MV-4-11 (cell line): ENCODE measurements at places on chromosomes 3 and 15.

- DNase-seq: no peak
Observed at GRCh38 chr15:77416954-77417353, 3.0 kb downstream of the PEAK1 start.

DNA sequence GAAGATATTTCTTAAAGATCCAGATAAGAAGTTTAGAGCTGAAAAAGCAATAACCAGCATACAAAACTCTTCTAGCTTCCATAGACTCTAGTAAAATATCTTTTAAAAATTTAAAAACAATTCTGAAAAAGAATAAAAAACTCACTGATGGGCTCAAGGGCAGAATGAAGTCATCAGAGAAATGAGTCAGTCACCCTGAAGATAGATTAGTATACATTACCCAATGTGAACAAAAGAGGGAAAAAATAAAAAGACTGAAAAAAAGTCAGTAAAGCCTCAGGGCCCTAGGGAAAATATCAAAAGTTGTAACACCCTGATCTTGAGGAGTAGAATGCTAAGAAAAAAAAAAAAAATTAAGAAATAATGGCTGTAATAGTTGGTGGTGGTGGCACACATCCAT, 11.4 kb downstream of the DET1 start:
- DNase-seq: no peak

DNA sequence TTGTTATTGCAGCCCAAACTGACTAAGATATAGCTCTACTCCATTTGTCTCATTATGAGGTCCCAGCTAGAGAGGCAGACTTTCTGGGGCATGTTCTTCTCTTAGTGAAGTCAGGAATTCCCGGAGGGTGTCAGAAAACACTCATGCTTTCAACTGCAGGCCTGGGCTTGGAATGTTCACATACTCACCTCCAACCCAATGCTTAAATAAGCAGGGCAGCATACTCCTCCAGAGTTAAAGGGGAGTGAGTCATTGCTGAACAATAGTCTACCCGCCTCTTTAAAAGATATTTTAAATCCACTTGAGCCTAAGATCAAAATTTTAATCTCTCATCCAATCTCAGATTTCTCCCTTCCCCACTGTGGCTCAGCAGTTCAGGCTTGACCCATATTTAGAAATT, 167.8 kb upstream of the DPH6 start:
- no peak for DNase-seq

- no peak for DNase-seq
Observed at GRCh38 chr15:91973481-91973880, 120.0 kb downstream of the SLCO3A1 start.

- no peak for DNase-seq
Observed at GRCh38 chr3:165903885-165904630, 66.8 kb upstream of the BCHE start.

GRCh38 chr3:60086811-60087210, 1037.0 kb upstream of the CFAP20DC start:
- DNase-seq: peak; percentile 83

DNA sequence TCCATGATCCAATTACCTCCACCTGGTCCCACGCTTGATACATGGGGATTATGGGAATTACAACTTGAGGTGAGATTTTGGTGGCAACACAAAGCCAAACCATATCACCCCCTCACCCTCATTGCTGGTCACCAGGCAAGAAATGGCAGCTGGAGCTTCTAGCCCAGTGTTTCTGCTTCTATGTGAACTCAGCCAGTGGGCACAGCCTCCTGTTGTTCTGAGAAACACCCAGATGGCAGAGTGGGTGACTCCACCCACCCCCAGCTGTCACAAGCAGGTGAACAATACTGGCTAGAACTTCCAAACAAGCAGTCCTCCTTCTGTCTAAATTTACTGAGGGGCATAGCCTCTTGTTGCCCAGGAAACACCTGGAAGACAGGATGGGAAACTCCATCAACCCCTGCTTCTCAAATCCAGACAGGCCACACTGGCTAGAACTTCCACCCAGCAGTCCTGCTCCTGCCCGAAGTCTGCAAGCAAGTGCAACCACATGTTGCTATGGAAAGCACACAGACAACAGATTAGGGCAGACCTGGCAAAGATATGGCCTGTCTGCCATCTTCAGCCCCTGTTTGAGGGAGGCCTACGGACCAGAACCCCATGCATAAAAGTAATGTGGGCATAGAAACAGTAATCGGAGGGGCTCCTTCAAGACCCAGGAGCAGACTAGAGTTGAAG, 114.1 kb downstream of the DTWD1 start:
- DNase-seq: no peak

DNA sequence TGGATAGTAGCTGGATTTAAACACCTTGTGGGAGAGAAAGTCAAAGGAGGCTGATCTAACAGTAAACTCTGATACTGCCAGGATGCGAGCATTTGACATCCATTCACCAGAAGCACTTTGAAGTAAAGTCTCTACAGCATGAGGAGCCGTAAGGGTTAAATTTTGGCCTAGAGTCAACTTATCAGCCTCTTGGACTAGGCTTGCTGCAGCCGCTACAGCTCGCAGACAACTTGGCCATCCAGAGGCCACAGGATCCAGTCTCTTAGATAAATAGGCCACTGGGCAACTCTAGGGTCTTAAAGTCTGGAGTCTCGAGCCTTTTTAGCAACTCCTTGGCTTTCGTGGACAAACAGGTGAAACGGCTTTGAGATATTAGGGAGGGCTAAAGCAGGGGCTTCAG, 61.4 kb downstream of the PLSCR2 start:
- no peak for DNase-seq

DNA sequence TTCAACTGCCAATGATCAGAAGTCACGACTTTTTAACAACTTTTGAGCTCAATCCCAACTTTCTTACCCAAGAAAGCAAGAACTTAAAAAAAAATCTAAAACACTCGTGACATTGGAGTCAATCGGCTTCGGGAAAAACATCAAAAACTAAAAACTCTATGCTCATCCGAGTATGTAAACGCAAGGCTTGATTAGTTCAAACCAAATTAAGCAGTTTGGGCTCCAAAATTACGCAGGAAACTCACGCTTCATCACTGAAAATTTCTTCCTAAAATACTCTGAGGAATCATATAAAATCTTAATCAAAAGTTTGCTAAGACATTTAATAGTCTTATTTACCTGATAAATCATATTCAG, 1.6 kb downstream of the TRA2B start:
- DNase-seq: no peak

- no peak for DNase-seq
Observed at GRCh38 chr3:15633159-15633558, 31.6 kb downstream of the BTD start.

DNA sequence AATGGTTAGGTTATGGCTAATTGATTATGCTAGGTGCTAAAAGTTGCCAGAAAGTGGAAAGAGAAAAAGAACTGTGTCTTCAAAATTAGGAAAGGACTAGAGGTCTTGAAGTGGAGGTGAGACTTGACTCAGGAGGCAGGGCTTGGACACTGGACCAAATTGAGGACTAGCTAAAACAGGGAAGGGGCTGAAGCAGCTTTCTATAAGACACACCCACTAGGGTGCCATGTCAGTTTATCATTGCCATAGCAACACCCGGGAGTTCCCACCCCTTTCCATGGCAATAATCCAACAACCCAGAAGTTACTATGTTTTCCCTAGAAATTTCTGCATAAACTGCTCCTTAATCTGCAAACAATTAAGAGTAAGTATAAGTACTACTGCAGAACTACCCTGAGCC, 42.9 kb upstream of the MITF start:
- DNase-seq: no peak

DNA sequence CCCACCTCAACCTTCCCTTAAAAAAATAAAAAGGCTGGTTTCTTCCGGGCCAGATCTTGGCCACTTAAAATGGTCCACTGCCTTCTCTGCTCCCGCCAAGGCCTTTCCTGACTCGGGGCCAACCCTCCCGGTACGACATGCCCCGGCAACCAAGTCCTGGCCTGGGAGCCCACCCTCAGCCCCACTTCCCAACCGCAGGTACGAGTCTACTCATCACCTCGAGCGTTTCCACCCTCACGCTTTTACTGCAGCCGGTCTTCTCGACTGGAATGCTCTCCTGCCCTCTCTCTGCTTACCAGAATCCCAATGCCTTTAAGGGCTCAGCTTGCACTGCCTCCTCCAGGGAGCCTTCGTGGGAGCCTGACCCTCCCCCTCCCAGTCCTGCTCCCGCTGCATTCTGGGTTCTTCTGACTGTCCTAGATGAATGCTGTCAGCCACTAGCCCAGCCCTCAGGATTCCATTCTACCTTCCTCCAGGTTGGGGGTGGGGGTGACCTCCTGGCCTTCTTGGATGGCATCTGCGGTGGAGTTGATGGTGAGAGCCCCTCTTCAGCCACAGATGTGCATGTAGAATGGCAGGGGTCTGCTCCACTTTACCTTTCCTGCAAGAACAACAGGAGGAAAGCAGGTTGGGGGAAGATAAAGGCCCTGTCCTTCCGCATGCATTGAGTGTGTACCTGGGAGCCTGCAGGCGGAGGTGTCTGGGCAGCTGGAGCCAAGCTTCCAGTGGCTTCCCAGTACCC, 1.1 kb upstream of the CSRNP1 start:
- no peak for DNase-seq

DNA sequence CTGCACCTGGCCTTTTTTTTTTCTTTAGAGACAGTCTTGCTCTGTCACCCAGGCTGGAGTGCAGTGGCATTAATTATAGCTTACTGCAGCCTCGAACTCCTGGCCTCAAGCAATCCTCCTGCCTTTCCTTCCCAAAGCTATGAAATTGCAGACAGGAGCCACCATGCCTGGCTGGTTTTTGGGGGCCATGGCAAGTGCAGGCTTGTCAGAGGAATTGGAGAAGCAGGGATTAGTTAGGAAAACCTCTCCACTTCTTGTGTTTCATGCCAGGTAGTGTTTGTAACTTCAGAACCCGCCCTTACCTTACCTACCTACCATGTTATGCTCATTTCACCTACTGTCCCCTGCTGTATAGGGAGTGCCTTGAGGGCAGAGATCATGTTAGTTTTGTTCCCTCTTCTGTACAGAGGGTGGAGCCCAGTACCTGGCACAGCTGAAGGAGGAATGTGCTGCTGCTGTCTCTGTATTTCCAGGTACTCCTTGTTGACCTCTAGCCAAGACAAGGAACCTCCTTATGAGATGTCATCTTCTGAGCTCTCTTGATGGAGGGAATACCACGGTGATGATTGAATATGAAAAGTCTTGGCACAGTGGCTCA, 43.8 kb downstream of the TRAK1 start:
- DNase-seq: no peak

DNA sequence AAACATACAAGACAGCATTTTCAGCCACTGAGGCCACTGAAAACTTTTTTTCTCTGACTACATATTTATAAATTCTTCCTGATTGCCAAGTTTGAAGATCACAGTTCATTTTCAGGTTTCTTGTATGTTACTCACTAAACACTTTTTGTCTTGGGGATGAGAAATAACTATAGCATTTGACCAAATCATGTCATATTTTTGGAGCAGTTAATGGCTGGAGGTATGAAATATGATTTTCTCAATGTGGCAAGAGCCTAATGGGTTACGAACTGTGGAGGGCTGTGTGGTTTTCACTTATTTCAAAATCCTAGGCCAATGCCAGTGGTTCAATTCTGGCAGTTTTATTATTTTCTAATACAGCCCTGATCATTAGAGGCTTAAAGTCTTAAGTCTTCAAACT, 64.4 kb downstream of the USP13 start:
- DNase-seq: no peak

DNA sequence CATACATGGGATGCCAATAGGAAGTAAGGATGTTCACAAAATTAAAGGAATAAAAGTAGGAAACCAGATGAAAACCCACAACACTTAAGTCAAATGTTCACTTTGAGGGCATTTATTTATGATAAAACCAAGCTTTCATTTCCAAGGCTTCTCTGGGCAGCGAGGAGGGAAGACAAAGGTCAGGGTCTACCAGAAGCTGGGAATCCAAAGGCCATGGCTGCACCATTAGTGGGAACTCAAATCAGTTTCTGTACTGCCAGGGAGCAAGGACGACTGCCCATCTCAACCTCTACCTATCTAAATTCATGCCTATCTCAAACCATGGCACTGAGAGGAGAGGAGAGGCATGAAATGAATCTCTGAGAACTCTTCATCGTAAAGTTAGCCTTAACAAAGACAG, 22.6 kb downstream of the PBRM1 start:
- no peak for DNase-seq

DNA sequence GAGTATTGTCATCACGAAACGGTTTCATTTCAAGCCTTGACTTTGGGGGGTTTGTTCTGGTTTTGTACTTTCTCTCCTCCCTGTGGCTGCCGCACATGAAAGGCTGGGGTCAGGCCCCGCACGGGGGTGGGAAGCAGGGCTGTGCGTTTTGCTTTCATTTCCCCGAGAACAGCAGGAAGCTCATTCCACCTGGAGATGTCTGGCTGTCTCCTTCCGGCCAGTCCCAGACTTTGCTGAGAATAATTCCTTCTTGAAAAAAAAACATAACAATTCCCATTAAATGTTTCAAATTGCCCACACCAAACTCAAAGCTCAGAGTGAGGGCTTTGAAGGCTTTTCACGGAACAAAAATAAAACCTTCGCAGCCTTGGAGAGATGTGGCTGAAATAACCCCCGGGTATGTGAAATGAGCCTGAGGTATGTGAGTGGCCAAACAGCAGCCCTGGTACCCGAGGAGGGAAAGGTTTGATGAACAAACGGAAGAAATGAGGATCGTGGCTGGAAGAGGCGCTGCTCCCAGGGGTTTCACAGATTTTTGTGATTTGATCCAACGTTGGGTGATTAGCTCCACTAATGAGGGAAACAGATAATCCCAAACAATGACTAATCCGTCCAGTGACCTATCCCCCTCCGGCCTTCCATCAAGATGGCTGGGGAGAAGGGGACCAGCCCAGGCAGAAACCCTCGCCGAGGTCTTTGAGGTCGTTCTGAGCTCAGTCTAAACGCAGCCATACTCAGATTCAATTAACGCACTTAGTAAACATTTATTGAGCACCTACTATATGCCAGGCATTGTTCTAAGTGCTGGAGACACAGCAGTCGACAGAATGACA, 126.9 kb upstream of the MEF2A start:
- no peak for DNase-seq

DNA sequence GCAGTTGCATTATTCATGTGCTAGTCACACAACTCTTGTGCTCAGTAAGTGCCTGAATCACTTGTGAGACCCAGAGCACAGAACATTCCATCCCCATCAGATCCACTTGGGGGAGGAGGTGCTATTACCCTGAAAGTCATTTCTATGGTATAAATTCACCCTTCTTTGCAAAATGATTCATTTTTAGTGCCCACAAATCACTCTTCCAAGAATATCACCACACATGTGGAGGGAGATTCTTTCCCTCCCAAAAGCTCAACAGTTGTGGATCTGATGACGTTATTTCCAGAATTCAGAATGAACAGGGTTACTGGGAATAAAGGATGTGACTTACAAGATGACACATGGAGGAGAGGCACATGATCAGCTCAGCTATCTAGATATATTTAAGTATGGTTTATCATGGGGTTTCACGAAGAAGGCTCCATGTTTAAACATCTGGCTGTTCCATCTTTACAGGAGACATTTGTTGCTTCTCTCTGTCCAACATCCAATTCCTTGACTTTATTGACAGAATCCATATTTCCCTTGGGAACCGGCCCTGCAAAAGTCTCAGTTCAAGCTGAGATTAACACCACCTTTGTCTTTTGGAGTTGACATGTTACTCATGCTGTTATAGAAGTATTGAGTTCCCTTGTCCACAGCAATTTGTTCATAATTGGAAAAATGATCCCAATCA, 214.2 kb upstream of the PROK2 start:
- DNase-seq: no peak
